SK-N-SH (cell line): ENCODE measurements at places on chromosomes 3 and 15.
A peak's percentile ranks its signal among the peaks of the same experiment; 100 is the strongest.

DNA sequence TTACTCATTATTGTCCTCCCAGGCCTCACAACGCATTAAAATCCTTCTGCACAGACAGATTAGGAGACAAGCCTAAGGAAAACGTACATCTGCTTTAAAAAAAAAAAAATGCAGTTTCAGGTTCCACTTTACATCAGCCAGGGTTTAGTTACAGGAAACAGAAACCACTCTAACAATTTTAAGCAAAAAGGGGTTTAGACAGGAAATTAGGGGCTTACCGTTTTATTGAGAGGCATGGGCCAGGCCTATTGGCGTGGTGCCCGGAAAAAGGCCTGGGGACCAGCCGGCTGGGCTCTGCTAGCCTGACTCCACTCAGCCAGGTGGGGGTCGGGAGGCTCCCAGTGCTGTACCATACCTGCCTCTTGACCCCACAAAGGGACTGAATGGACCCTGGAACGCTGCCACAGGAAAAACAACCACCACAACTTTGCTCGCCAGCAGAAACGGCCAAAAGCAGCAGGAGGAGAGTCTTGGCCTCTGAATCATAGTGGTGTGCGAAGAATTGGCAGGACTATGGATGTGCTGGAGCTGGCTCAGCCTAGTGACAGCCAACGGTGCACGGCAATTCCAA, 124.3 kb downstream of the CHSY1 start:
- peak; percentile 90 for DNase-seq

DNA sequence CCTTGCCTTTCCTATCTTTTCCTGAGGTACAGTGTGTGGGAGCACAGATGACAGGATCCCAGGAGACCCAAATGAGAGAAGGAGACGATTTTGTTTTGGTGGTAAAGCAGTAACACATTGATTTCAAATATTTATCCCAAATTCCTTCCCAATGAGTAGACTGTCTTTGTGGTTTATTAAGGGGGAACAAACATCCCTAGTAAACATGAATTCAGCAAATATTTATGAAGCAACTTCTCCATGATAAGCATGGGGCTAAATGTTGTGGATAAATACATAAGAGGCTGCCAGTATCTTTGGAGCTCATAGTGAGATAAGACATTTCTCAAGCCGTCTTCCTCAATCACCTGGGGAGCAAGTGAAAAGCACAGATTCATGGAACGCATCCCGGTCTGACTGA, 460.8 kb upstream of the CFAP20DC start:
- no peak for DNase-seq

DNA sequence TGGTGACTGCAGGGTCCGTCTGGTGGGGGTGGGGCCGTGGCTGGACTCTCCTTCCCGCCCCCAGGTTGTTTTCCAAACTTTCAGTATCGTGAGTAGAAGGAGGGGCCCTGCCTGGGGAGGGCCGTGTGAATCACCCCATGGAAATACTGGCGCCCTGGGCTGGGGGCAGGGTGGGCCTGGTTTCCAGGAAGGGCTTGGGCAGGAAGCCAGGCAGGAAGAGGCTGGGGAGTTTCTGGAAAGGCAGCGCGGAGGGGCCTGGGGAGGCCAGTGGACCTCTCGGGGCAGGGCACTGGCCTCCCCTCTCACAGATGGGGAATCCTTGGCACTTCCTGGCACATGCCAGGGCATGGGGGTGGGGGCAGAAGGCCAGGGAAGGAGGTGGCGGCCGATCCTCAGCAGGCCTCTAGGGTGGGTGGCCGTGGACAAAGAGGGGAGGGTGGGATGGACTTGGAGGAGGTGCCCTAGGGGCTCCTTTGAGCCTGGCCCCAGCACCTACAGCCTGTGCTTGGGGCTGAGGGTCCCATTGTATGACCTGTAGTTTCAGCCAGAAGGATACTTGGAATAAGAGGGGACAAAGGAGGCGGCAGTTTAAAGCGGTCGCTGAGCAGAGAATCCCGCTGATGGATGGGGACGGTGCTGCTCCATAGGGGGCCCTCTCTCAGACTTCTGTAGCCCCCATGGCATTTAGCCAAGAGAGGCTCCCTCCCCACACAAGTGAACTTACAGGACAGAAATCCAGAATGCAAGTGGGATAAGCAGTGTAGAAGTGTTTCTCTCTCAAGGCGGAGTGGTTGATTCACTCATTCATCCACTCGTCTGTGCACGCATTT, 56.5 kb upstream of the GATA2 start:
- peak; percentile 80 for DNase-seq

- no peak for DNase-seq
These were observed 11.6 kb upstream of the HGD start for GRCh38 chr3:120693439-120694171.

GRCh38 chr15:67003586-67003985, 61.8 kb upstream of the SMAD3 start:
- no peak for DNase-seq

DNA sequence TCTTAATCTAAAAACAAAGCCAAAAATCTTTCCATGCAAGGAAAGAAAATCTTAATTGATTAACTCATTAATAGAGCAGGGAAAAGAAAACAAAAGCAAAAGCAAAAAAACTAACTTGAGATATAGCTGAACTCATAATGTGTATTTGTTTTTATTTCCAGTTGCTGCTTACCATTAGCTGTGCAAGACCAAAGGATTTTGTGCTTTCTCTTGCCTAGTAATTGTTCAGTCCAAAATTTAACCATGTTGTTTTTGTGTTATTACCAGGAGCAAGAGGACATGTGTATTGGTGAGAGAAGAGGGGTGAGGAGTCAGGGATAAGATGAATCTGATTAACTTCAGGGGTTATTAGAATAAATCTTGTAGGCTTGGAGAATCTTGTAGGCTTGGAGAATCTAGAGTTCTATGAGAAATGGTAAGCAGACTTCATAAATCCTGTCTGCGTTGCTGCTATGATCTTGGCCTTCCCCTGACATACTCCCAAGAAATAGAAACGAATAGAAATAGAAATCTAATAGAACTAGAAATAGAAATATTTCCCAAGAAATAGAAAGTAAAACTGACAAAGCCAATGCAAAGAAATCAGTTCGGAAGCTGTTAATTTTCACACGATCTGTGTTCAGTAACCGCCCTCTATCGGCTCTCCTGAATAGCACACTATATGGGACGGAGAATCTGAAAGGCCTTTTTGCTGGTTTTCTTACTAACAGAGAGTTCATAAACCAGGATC, 72.6 kb upstream of the TNFSF10 start:
- no peak for DNase-seq
